ENCODE measurements at places on chromosomes 4 and X.

DNA sequence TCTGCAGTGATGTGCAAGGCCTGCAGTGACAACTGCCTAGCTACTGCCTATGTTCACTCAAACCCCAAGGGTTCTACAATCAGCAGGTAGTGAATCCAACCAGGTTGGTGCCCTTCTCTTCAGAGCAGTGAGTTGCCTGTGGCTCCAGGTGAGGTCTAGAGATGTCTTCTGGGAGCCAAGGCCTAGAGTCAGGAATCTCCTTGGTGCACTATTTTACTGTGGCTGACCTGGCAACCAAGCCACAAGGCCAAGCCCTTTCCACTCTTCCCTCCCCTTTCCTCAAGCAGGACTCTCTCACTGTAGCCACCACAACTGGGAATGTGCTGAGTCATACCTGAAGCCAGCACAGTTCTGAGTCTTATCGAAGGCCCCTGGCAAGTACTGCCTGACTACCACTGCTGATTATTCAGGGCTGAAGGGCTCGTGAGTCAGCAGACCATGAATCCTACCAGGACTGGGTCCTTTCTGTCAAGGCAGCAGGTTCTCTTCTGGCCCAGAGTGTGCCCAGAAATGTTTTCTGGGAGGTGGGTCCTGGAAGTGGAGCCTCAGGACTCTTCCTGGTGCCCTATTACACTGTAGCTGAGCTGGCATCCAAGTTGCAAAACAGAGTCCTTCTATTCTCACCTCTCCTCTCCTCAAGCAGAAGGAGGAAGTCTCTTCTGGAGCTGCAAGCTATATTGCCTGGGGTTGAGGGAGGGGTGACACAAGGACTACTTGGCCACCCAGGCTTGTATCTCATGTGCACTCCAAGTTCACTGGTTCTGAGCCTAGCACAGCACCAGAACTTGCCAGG is 111.6 kb downstream of the BTC start:
- peak; percentile 51 for DNase-seq

DNA sequence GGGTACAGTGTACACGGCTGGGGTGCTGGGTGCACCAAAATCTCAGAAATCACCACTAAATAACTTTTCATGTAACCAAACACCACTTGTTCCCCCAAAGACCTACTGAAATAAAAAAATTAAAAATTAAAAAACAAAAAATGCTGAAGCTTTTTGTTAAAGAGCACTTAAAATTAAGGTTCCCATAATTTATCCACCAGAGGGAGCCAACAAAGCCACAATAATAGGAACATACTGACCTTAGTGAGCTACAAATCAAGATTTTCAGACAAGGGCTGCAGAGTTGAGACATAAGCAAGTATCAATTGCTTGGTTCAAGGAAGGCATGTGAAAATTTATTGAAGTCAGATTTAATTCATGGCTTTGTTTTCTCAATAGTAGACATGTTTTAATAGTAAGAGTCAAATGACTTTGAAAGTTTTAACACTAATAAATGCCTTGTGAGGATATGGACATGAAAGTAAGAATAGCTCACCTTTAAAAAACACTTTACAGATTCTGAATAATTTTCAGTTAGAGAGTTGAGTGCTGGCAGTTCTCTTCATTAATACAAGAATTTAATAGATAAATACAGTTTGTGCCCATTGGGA is 43.0 kb upstream of the SCOC start:
- DNase-seq, result peak; percentile 46

DNA sequence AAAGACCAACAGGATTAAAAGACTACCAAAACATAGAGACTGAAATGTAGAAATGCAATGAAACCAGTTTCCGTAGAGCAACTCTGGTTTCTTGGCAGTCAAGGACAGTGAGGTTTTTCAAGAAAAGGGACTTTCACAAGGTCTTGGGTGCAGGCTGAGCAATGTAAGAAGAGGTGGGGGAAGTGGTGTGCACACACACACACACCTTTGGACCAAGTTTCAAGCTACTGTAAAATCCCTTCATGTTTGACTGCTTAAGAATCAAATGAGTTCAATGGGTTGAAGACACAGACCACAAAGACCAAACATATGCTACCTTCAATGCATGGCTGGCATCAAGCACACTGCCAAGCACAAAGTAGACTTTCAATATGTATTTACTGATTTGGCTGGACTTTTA is 17.8 kb upstream of the MCF2 start:
- DNase-seq, result no peak

DNA sequence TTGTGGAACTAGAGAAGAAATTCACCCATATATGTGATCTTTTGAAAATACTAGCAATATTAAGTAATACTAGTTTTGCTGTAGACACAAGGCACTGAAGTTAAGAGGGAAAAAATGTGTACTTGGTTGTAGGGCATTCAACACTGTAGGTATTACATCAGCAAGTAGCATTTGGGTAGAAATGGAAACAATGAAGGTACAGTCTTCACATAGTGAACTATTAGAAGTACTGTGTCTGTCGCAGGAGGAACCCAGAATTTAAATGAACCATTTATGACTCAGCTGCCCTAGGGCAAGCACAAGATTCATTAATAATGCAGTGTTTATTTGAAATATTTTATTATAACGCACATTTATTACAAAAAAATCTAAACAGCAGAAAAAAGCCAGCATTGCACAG is 572.7 kb upstream of the TENM3 start:
- no peak for DNase-seq

GRCh38 chr4:81827577-81828202 is 356.0 kb upstream of the RASGEF1B start:
- peak; percentile 81 for DNase-seq
